Sigmoid colon (tissue), 7 donors: ENCODE measurements at places on chromosomes 13 and 19. TPM values are rescaled to one million over a fixed set of nuclear protein-coding genes. Genes with fewer than 3 reads are reported as not detected.

DNA sequence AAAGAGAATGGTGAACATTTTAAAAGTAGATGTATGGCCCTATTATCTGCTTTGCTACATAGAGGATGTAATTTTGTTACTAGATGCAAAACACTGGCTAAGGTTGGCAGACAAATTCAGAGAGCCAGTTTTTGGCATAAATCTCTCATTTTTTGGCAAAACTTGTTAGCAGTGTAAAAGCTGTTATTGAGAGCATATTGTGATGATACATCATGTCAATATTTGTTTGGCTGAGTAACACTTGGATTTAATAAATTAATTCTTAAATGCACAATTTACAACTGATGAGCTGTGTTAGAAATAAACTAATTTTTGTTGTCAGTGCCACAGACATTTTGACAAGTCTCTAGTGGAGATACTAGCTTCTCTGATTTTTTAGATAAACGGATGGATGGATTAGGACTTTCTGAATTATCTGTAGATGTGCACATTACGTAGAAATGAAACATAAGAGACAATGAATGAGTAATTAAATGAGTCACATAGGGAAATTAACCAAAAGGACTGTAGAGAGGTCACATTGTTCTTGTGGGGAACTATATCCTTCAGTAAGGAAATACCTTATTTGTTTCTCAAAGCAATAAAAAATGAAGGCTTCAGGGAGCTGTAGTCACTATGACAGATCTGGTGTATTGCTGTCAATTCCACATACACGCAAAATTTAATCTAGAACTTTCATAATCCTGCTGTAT is 17.4 kb downstream of the UFM1 start:
- no peak for DNase-seq

DNA sequence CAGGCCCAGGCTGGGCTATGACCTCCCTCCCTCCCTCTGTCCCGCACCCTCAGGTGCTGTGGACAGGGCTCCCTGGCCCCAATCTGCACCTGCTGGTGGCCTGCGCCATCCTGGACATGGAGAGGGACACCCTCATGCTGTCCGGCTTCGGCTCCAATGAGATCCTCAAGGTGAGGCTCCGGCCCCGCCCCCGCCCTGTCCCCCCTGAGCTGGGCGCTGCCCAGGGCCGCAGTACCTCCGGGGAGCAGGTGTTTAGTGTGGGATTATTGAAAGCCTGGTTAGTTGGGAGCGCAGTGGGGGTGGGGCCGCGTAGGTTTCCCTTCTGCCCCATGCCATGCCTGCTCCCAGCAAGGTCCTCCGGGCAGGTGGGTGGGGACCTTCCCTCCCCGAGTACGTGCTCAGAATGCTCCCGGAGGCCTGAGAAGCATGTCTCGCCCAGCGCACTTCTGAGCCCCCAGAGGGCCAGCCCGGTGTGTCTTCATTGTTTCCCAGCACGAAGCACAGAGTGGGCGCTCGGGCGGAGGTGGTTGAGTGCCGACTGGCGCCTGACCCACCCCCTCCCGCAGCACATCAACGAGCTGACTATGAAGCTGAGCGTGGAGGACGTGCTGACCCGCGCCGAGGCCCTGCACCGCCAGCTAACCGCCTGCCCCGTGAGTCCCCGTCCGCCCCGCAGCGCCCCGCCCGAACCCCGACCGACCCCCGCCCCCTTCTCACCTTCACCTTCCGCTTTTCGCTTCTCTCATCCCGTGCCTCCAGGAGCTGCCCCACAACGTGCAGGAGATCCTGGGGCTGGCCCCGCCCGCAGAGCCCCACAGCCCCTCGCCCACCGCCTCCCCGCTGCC is 8.8 kb downstream of the IL4I1 start:
- DNase-seq, result no peak

GRCh38 chr19:41192574-41193429 is at the start of gene CYP2S1:
TSS of gene CYP2S1 (plus strand) at chr19:41193219. CDS start at chr19:41193265, 46 bp downstream.
- DNase-seq, result no peak

DNA sequence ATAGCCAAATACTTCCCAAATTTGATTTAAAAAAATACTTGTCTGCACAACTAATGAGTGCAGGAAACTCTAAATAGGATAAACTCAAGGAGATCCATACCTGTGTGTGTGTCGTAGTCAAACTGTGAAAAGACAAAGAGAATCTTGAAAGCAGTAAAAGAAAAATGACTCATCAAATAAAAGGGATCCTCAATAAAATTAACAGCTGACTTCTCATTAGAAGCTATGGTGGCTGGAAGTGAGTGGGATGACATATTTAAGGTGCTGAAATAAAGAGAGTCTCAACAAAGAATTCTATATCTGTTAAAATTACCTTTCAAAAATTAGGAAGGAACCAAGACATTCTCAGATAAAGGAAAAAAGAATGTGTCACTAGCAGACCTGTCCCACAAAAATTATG is 13.7 kb downstream of the RNASEH2B start:
- DNase-seq, result no peak

DNA sequence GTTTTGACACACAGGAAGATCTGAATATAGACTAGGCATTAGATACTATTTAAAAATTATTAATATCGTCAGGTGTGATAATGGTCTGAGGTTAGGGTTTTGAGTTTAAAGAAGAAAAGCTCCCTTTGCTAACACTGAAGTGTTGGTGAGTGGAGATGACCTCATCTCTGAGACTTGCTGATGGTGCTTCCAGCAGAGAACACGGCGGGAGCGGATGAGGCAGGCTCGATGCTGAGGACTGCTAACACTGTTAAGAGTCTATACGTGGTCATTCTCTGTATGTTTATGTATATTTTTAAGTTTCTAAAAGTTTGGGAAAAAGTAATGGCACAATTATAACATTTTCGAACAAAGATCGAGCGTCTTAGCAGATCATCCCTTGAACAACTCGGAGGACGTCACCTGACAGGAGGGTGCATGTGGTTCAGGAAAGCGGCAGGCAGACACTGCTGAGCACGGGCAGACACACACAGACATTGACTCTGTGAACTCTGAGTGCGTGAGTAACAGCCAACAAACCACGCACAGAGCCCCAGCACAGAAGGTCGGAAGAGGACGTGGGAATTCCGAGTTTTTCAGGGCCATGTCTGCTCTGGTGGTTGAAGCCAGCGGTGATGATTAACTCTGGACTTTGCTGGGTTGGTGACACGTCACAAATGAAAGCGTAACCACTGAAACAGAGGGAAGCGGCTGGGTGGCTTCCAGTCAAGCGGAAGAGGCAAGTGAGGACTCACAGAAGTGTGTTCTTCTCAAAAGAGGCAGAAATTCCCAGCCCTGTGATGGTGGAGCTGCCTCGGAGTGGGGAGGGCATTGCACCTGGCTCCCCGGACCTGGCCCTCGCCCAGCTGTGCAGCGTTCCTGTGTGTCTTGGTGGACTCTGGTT is 91.9 kb upstream of the TEX29 start:
- DNase-seq, result no peak

DNA sequence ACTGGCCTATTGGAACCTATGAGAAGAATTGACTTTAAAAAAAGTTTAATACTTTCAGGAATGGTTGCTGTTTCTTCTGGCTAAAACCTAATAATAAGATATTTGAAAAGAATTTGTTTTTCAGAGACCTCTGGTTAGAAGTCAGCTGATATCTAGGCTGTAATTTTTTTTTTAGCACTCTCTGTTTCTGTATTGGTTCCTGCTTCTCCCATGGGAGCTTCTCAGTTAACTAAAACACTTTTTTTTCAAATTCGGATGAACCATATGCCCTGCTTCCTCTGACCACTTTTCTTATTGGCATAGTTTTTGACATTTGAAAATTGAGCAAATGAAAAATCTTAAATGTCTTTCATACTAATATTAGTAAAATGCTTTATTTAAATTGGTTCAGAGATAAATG is 163.5 kb upstream of the SLC10A2 start:
- DNase-seq, result no peak

GRCh38 chr19:34678085-34678412 is 571 bp downstream of the ZNF302 start:
- no peak for DNase-seq

DNA sequence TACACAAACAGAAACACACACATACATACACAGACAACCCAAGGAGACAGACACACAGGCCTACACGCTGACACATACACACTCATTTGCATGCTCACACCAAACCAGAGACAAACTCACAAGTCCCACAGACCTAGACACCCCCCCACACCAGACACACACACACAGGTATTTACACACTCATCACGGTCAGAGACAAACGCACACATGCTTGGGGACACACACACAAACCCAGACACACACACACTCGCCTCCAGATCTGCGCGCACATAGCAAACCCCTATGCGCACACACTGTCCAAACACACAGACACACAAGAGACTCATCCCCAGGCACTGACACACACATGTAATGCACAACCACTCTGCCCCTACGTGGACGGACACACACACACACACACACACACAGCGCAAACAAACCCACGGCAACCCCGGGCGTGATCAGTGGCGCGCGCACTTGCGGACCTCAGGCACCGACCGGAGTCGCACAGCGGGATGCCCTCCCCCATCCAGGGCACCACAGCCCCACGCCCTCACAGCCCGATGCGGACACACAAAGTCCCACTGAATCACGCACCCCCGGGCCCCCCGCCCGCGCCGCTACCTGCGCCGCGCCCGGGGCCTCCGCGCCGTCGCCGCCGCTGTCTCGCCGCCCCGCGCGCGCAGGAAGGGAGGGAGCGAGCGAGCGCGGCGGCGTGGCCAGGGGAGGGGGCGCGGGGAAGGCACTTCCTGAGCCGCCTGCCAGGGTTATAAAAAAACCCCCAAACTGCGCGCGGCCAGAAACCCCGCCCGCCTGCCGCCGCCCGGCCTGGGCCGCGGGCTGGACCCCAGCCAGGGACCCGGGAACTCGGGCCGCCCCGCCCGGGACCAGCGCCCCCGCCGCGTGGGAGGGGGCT is at the start of gene ADAMTS10:
Gene ADAMTS10, minus strand, starts transcription at position 675 of the 895 bp plus-strand sequence. CDS start 5,005 bp downstream, outside the sequence.
- DNase-seq, result peak; percentile 71

- DNase-seq, result no peak
Measured at GRCh38 chr19:46746281-46747057, at the start of gene STRN4. TSS of gene STRN4 (minus strand) at chr19:46746450. CDS start at chr19:46746430, 20 bp downstream.

DNA sequence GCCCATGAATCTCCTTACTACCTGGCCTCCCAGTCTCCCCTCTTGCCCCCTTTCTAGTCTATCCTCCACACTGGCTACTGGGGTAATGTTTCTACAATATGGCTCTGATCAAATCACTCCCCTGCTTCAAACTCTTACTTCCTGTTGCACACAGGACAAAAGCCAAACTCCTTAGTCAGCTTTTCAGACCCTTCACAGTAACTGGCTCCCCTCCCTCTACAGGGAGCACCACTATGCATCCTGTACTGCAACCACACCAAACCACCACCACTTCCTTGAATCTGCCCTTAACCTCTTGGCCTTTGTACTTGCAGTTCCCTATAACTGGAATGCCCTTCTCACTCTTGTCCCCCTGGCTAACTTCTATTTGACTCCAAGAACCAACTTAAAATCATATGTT is 32.2 kb downstream of the DEDD2 start:
- no peak for DNase-seq

GRCh38 chr13:61144834-61145593 is 270.6 kb downstream of the PCDH20 start:
- no peak for DNase-seq

DNA sequence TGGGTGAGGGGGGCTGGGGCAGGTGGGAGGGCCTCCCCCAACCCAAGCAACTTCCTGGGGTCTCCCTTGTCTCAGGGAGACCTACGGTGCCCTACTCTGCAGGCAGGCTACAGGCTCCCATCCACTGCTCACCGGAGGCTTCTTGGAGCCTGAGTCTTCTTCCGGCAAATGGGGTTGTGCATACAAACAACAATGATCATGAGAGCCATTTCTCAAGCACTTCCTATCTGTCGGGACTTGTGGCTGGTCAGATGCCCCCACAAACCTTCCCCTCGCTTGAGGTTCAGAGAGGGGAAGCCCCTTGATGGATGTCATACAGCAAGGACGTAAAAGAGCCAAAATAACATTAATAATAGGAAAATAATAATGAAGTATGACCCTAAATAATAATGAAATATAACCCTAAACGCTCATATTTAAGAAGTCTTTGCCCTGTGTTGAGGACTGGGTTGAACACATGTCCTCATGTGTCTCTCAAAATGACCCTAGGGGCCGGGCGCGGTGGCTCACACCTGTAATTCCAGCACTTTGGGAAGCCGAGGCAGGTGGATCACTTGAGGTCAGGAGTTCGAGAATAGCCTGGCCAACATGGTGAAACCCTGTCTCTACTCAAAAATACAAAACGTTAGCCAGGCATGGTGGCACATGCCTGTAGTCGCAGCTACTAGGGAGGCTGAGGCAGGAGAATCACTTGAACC is 727 bp downstream of the CD37 start:
- no peak for DNase-seq

DNA sequence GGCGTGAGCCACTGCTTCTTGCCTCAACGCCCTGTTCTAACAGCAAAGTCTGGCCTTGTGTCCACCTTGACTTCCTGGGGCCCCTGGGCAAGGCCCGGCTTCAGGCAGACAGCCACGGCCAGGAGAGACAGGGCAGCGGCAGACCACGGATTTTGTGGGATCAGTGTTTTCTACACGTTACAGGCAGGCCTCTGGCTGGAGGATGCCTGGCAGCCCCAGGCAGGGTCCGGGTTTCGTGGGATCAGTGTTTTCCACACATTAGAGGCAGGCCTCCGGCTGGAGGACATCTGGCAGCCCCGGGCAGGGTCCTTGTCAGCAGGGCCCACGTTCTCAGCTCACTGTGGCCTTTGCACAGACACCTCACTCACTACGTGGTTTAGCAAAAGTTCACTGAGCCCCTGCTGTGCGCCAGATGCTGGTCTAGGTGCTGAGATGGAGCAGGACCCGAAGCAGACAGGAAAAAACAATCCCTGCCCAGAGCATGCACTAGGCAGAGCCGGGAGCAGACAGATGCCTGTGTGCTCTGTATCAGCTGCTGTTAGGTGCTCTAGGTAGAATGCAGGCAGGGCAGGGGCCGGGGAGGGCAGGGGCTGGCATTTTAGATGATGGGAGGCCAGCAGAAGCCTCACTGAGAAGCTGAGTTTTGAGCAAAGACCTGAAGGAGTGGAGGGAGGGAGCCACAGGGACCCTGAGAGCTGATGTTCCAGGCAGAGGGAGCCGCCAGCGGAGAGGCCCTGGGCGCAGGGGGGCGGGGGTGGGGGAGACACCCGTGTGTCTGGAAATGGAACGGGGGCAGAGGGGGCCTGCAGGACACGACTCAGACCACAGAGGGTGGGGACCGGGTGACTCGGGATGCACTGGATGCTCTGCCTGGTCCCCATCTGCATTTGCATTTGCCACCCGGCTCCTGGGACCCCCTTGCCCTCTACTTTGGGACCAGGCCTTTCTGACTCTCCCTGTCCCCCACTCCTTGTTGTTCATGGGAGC is 25.0 kb upstream of the NCCRP1 start:
- no peak for DNase-seq

DNA sequence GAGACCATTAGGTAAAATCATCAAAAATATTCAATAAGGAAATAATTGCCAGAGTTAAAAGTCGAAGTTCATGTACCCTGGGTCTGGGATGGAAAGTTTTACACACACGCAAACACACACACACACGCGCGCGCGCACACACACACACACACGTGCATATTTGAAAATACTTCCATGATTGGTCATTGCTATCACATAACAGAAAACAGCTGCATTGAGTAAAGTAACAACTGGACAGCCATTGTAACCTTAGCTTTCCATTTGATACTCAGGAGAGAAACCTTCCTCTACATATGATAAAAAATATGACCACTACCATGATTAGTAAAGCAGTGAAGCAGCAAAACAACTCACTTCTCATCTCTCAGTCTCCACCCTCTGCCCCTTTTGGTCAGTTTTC is 490.0 kb upstream of the SGCG start:
- no peak for DNase-seq

- DNase-seq, result no peak
Measured at GRCh38 chr19:45099467-45100191, 6.7 kb downstream of the PPP1R37 start.

COMP gene
- 0.22 TPM for polyA plus RNA-seq

CEACAM20 gene
- 0.22 TPM for polyA plus RNA-seq

PLIN5 gene
- 3.1 TPM for polyA plus RNA-seq

LHB gene
- not detected for polyA plus RNA-seq

ZNF837 gene
- polyA plus RNA-seq, result 2.5 TPM
